ENCODE measurements at places on chromosomes 13 and 19.

- H3K36me3 ChIP-seq = no peaks in the 10 kb centered on the region
- H3K27ac ChIP-seq = no peak overlapping the region
- DNase-seq = no peak
- no peak overlapping the region for H3K4me3 ChIP-seq
- peaks cover 7% of the 10 kb centered on the region for H3K4me1 ChIP-seq
Observed at GRCh38 chr13:109687559-109688448, 98.6 kb downstream of the IRS2 start.

DNA sequence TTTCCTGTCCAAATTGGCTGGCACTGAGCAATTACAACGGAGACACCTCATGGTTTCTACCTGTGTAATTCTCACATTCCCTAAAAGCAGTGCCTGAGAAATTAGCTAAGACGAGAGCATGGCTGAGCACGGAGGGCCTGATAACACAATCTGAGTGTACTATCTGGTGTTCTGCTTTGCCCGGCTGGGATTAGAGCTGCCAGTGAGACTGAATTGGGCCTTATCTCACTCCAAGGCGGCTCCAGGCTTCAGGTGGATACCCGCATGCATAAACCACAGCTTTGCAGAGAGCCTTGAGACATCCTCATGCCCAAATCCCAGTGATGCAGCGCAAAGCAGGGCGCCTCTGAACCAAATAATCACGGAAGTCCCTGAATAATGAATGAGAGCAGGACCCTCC, 172.3 kb downstream of the OXGR1 start:
- no peak overlapping the region for H3K4me3 ChIP-seq
- H3K27ac ChIP-seq = no peak overlapping the region
- H3K27me3 ChIP-seq = no peaks in the 10 kb centered on the region
- no peak for DNase-seq

DNA sequence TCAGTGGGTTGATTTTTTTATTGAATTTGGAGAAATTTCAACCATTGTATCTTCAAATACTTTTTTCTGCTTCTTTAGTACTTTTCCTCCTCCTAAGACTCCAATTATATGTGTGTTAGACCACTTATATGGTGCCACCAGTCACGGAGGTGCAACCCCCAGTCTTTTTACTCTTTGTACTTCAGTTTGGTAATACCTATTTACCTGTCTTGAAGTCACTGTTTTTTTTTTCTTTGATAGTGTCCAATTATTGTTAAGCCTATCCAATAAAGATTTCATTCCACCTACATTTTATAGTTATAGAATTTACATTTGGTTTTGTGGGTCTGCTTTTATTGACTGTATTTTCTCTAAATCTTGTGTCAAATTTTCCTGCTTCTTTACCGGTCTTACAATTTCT, 14.9 kb downstream of the ZNF283 start:
- no peak overlapping the region for H3K27ac ChIP-seq
- peaks cover 98% of the 10 kb centered on the region for H3K36me3 ChIP-seq
- no peaks in the 10 kb centered on the region for H3K27me3 ChIP-seq
- H3K4me3 ChIP-seq = no peak overlapping the region
- H3K4me1 ChIP-seq = no peaks in the 10 kb centered on the region

DNA sequence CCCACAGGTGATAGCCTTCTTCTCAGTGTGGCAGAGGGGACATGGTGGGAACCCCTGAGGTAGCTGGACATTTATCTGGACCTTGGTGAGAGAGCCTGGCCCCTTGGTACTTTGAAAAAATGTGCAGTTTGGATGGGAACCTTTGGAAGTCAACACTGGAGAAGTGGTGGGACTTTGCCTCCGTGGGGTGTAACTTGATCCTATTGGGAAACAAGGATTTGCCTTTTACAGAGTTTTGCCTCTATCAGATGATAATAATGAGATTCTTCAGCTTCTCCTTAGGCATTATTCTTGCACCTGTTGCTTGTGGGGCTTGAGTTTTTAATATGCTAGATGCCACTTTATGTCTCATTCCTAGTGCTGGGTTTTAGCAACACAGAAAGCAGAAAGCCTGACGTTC, 99.0 kb downstream of the ERCC5 start:
- no peaks in the 10 kb centered on the region for H3K27me3 ChIP-seq
- no peaks in the 10 kb centered on the region for H3K36me3 ChIP-seq
- H3K4me3 ChIP-seq = no peak overlapping the region
- no peaks in the 10 kb centered on the region for H3K4me1 ChIP-seq
- H3K27ac ChIP-seq = no peak overlapping the region

DNA sequence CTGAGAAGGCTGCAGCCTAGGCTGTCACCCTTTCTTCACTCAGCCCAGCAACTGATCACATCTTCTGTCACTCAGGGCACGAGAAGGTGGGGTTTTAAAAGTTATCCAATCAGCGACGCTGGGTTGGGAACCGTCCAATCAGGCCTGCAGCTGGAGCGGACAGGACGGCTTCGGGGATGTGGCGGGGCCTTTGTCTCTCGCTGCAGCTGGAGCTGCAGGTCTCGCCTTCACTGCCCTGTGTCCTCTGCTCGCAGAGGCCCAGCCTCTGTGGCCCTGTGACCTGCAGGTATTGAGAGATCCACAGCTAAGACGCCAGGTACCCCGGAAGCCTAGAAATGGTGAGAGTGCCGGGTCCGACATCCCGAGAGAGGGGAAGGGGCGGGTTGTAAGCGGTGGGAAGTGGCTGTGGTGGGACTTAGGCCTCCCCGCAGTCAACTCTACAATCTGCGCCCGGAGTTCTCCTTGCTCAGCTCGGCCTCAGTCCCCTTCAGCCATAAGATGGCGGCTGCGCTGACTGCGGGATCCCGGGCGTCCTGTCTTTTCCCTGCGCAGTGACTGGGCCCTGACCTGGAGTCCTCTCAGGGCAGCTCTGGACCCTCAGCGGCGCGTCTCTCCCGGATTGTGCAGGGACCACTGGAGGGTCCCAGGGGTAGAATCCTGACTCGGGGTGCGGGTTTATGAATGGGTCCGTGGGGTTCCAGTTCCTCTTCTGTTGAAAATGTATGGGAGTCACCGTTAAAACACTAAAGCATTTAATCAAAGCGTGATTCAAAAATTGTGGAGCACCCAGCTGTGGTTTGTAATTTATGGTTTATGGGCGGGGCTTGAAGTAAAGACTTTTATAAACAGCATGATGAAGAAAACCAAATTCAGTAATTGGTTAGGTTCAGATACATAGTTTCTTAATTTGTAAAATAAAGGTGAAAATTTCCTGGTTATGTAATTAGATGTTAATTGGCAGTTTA, at the start of gene ZNF714:
ZNF714 (plus strand) TSS at position 193 of the 965 bp plus-strand sequence. CDS start 16,066 bp downstream, outside the sequence.
- peak within 1 kb of the TSS; percentile 79 for H3K27ac ChIP-seq
- peak; percentile 97 for DNase-seq
- no peaks in the 10 kb centered on the region for H3K27me3 ChIP-seq
- H3K4me1 ChIP-seq = peaks cover 14% of the 10 kb centered on the region

DNA sequence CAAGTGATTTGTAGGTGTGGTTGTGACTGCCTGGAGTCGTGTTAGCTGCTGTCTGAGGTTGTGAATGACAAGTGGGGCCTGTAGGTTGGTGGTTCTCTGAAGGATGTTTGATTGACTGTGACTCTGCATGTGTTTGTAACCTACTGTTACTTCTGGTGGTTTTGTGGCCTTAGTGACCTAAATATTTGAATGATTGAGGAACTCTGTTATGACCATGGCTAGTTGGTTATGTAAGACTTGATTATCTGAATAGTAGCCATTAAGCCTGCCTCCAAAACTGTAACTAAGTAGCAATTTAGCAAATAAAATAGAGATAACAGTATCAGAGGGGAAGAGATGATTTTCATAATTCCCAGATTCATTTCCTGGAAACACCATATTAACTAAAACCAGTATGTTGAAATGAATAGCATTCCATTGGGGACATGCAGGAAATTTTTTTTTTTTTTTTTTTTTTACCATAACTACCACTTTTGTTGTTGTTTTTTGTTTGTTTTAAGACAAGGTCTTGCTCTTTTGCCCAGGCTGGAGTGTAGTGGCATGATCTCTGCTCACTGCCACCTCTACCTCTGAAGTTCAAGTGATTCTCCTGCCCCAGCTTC, 865 bp downstream of the ZNF382 start:
- H3K27me3 ChIP-seq = no peaks in the 10 kb centered on the region
- DNase-seq = no peak
- H3K27ac ChIP-seq = peak overlapping the region; percentile 80
- H3K36me3 ChIP-seq = peaks cover 24% of the 10 kb centered on the region
- H3K4me3 ChIP-seq = peak overlapping the region; percentile 66
- peaks cover 16% of the 10 kb centered on the region for H3K4me1 ChIP-seq

- no peaks in the 10 kb centered on the region for H3K27me3 ChIP-seq
- H3K4me1 ChIP-seq = peaks cover 19% of the 10 kb centered on the region
- no peak overlapping the region for H3K4me3 ChIP-seq
- no peak for DNase-seq
- no peaks in the 10 kb centered on the region for H3K36me3 ChIP-seq
- H3K27ac ChIP-seq = peak overlapping the region; percentile 37
Observed at GRCh38 chr19:45171211-45171623, 6.8 kb downstream of the TRAPPC6A start.

All from esophagus muscularis mucosa (tissue), 4 donors.